ENCODE measurements at places on chromosomes 5 and 9.

DNA sequence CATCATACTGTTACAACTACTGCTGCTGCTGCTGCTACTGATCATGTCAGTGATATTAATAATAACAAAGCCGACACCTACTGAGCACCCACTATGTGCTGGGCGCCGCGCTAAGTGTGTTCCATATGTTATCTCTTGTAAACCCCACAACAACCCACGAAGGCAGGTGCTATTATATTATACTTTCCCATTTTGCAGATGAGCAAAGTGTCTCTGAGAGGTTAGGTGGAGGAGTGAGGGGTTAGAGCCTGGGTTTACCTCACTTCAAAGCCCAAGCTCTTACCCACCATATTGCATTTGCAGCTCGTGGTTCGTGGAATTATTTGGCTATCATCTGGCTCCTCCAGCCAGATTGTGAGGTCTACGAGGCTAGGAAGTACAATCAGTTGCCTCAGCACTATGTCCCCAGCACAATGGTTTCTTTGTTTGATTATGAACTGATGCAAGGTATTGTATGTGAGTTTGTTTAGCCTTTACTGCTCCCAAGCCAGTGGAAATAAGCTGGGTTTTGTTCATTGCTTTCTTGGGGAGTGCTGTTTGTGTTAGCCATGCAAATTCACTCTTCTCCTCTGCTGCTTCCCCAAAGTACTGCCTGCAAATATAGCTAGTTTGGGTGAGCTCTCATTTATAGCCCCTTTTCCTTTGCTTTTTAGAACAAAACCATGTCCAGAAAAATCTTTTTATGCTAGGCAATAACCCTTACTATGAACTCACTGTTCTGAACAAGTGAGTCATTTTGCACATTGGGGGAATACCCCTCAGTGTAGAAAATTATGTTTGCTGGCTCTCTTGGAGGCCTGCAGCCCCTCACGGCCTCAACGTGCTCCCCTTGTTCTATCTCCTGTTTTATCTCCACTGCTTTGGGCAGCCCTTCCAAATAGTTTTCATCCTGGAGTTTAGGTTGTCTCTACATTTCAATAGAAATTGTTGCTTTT, 47.9 kb downstream of the ALG2 start:
- no peak for DNase-seq

DNA sequence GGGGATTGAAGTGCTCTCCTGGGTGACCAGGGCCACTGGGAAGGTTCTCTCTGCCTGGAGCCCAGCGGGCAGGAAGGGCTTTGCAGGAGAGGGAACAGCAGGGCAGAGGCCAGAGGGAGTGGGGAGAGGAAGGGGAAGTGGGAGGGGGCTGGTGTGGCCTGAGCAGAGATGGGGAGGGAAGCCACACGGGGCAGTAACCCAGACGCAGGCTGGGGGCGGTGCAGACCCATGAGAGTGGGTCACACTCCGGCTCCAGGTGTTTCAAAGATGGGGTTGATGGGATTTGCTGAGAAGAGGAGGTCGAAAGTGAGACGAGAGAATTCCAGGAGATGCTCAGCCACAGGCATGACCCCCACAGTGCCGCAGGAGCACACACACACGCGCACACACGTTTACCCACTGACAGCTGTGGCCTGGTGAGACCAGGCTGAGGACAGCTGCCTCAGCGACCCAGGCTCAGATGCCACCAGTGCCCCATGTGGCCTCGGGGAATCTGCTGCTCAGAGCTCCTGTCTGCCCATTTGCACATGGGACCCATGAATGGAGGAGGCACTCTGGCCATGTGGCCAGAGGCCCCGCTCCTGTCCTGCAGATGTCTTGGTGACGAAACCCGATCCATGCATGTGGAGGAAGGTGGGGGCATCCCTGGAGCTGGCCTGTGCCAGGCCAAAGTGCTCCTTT, 32.7 kb upstream of the FCN2 start:
- no peak for DNase-seq

GRCh38 chr5:93236807-93237421, 344.1 kb downstream of the NR2F1-AS1 start:
- no peak for DNase-seq

- peak; percentile 70 for DNase-seq
Measured at GRCh38 chr5:4700069-4700468, 440.1 kb upstream of the ADAMTS16 start.

GRCh38 chr5:10351199-10351905, 2.1 kb upstream of the MARCHF6 start:
- peak; percentile 90 for DNase-seq

DNA sequence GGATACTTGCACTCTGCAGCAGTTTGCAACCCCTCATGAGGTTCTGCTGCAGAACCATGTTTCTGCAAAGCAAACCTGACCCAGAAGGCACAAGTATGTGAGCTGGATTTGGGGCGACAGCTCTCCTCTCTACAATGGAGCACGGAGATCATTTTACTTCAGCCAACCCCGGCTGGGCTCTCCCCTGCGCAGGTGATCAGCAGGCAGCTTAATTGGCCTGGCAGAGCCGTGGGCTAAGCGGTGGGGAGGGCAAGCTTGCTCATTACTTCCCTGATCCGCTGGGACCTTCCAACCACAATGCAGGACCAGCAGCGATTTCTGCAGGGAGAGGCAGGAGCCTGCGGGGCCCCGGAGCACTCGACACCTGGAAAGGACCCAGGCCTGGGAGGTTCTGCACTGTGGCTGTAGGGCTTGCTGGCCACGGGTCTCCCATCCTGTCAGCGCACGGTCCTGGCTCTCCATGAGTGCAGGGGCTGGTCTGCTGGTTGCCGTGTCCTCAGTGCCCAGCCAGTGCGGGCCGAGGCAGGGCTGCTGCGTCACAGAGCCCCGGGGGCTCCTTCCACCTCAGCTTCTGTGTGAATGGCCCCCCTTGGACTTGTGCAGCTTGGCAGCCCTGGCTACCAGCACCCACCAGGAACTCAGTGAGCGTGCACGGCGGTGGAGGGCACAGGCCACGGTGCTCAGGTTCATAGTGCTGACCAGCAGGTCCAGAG, 51.8 kb upstream of the RAPGEF1 start:
- DNase-seq: no peak

DNA sequence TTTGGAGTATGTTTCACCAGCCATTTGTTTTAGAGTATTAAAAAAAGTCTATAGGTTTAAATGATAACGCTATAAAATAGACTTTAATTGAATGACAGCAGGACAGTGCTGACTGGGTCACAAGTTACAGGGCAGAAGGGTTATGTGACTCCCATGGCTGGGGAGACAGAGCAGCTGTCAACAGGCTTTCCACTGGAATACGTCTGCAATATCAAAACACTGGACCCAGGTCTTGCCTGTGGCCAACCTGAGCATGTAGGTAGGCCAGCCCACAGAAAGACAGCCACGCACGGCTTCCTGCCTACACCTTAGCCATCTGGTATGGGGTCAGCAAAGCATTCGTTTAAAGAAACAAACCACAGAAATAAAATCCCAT, 80.7 kb downstream of the OTULIN start:
- no peak for DNase-seq

DNA sequence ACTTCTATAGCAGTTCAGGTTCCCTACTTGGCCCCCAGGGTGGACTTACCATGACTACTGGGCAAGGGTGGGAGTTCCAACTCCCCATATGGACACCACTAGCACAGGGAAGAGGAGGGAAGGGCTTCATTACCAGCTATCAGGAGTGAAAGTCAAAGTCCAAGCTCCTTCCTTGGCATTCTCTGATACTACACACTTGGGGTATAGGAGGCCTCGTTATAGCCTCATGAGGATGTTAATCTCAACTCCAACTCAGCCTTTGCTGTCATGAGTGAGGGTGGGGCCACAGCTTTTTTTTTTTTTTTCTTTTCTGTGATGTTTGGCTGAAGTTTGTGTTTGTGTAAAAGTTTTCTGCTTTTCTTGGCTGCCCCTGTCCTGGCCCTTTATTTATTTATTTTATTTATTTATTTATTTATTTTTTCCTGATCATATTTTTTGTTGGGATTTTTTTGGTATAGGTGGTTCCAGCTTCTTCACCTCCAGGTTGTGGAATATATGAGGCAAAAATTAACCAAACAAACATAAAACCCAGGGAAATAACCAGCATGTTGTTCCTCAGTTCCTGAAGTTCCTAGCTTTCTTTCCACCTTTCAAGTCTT, 8.7 kb downstream of the GARIN3 start:
- no peak for DNase-seq

GRCh38 chr5:79716839-79717238, 27.2 kb downstream of the CMYA5 start:
- no peak for DNase-seq

GRCh38 chr9:95025213-95026147, 292.0 kb downstream of the FANCC start:
- DNase-seq: peak; percentile 87

GRCh38 chr5:178940569-178941360, at the start of gene ZNF454:
ZNF454 (plus strand) TSS chr5:178941198; CDS start chr5:178942792, 1,594 bp downstream.
- peak; percentile 98 for DNase-seq

DNA sequence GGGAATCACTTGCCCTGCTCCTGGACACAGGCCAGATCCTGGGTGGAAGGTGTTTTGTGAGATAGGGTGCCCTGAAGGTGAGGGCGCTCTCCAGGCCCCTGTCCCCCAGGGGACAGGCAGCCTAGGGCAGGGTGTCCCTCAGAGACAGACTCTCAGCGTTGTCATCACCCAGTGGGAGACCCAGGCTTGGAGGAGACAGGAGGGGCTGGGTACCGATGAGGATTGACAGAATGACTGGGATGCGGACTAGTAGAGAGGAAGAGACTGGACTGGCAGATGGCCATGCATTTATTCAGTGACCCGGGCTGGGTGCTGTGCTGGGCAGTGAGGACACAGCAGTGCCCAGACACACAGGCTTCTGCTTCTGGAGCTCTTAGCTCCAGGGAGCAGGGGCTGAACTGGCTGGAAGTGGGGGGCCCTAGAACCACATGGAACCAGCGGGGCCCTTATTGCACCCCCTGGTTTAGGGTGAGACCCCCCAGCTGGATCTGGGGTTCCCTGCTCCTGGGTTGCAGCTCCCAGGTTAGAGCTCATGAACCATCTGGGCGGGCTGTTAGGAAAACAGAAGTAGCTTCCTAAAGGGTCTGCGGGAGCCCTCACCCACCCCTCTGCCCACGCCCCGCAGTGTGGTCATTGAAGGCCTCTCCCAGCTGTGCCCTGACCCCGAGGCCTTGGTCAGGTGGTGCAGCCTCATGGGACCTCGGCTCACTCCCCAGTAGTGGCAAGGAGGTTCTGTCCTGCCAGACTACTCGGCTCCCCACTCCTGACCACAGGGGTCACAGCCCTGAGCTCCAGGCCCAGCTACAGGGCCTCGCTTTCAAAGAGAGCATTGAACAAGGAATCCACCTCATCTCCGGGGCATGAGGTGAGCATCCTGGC, 116.7 kb upstream of the LMX1B start:
- DNase-seq: no peak

GRCh38 chr5:94751460-94751859, 133.0 kb downstream of the SLF1 start:
- DNase-seq: peak; percentile 39

- peak; percentile 65 for DNase-seq
Measured at GRCh38 chr5:131324303-131324702, 60.5 kb downstream of the CDC42SE2 start.

GRCh38 chr9:76718166-76718565, 46.1 kb upstream of the PCA3 start:
- no peak for DNase-seq

- DNase-seq: no peak
Measured at GRCh38 chr5:170223906-170224305, 8.9 kb upstream of the C5orf58 start.

DNA sequence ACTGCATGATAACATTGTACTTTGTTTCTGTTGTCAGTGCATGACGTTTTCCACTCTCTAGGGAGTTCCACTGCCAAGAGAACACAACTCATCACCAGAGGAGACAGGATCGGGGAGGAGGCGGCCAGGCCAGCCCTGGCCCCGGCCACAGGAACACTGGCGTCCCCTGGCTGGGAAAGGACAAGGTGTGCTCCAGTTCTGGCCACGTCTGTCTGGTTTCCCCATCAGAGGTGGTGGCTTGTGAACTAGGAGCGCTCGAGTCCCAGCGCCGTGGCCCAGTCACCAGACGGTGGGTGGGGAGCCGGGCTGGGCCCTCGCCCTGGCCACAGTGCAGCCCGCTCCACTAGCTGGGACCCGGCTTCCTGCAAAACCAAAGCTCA, 211.9 kb upstream of the IRX4 start:
- no peak for DNase-seq

DNA sequence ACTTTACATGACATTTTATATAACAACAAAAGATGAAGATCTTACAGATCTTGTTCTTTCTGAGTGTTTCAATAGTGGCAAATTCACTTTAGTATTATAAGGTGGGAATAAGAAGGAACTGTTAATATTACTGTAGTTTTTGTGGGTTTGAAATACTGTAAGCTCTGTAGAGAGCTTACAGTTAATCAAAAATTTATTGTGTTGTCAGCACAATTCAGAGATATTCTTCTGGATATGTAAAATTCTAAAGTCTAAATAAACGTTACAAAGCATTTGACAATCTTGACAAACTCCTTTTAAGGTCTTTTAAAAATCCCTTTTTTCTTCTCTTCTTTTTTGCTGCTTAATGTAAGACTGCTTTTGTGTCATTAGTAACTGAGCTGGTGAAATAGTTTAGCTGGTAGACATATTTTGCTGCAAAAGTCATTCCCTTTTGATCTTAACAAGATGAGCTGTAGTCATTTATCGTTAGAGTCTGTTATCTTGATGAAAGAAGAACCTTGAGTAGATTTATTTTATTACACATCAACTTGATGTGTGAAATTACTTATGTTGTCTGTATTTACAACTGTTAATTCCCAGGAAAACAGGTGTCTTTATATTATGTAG, 186.0 kb downstream of the WDR70 start:
- DNase-seq: no peak

- DNase-seq: no peak
Measured at GRCh38 chr9:25700430-25700829, 22.2 kb upstream of the TUSC1 start.

DNA sequence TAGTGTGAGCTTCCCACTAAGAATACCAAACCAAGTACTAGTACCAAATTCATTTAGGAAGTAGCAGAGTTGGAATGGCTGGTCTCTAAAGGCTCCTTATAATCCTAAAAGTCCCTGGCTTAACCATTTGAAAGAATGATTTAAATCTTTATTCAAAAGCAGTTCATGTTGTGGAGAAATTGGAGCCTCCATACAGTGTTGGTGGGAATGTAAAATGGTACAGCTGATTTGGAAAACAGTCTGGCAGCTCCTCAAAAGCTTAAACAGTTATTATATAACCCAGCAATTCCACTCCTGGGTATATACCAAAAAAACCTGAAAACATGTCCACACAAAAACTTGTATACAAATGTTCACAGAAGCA, 2.9 kb downstream of the PLIN2 start:
- DNase-seq: no peak

- no peak for DNase-seq
Measured at GRCh38 chr5:140674211-140674610, 835 bp upstream of the DND1 start.
